ENCODE measurements at places on chromosomes 6 and 20. TPM values are rescaled to one million over a fixed set of nuclear protein-coding genes. Genes with fewer than 3 reads are reported as not detected.

The AVP gene
- total RNA-seq = not detected

The QRSL1 gene
- 12.3 TPM for total RNA-seq

The MC3R gene
- not detected for total RNA-seq

The C6orf15 gene
- total RNA-seq = not detected

The CD24 gene
- total RNA-seq = not detected

The RPP40 gene
- total RNA-seq = 6.3 TPM

The FAXC gene
- not detected for total RNA-seq

The DLK2 gene
- 0.33 TPM for total RNA-seq

The HLA-DRB1 gene
- 14.3 TPM for total RNA-seq

The TFAP2D gene
- total RNA-seq = not detected

The MLIP gene
- not detected for total RNA-seq

The ADGB gene
- total RNA-seq = not detected

The GABRR1 gene
- not detected for total RNA-seq

The XKR7 gene
- total RNA-seq = not detected

The RIPOR2 gene
- 420 TPM for total RNA-seq

The PACSIN1 gene
- 2.0 TPM for total RNA-seq

The MYL9 gene
- total RNA-seq = not detected

The CYP39A1 gene
- total RNA-seq = not detected

The CCN6 gene
- total RNA-seq = not detected

The SPTLC3 gene
- 0.06 TPM for total RNA-seq

The NR2E1 gene
- total RNA-seq = not detected

The CLIC5 gene
- 18.4 TPM for total RNA-seq

The SLC12A5 gene
- not detected for total RNA-seq

The CTAGE9 gene
- not detected for total RNA-seq

The HLA-C gene
- total RNA-seq = 1,487 TPM

The DEF6 gene
- total RNA-seq = 236 TPM

The WFDC12 gene
- not detected for total RNA-seq

The MYLK4 gene
- 0.38 TPM for total RNA-seq

The RPRD1B gene
- total RNA-seq = 42.8 TPM

The DDX43 gene
- 0.81 TPM for total RNA-seq

The GFRA4 gene
- not detected for total RNA-seq

The EYS gene
- total RNA-seq = not detected

The SLPI gene
- not detected for total RNA-seq

The C2 gene
- 3.2 TPM for total RNA-seq

The BMP5 gene
- total RNA-seq = not detected

The SAMD5 gene
- total RNA-seq = not detected

The KCNQ5 gene
- 3.4 TPM for total RNA-seq

The PPP1R16B gene
- 54.3 TPM for total RNA-seq

The LY86 gene
- total RNA-seq = 1.5 TPM

The TSPO2 gene
- total RNA-seq = not detected

The SLC17A2 gene
- not detected for total RNA-seq
